ENCODE measurements at places on chromosomes 11 and 22. TPM values are rescaled to one million over a fixed set of nuclear protein-coding genes. Genes with fewer than 3 reads are reported as not detected.

The ZBTB44 gene
- 11.7 TPM for total RNA-seq

The OR2D2 gene
- total RNA-seq, result not detected

The GVQW3 gene
- total RNA-seq, result not detected

The INPPL1 gene
- total RNA-seq, result 42.8 TPM

The ELP4 gene
- 30.3 TPM for total RNA-seq

The TTC28 gene
- 24.9 TPM for total RNA-seq

The ARCN1 gene
- total RNA-seq, result 129 TPM

The SPDYC gene
- total RNA-seq, result not detected

The OR52E2 gene
- total RNA-seq, result not detected

The SCARF2 gene
- total RNA-seq, result 8.6 TPM
